Tongue (tissue), 3 donors: ENCODE measurements at places on chromosomes 7 and 10. TPM values are rescaled to one million over a fixed set of nuclear protein-coding genes. Genes with fewer than 3 reads are reported as not detected.

Gene IPMK
- total RNA-seq: 6.9 TPM

Gene EEF1AKMT2
- 30.7 TPM for total RNA-seq

Gene CDC14C
- not detected for total RNA-seq

Gene SPRN
- total RNA-seq: 0.82 TPM

Gene PON3
- 7.2 TPM for total RNA-seq

Gene TMEM178B
- 2.5 TPM for total RNA-seq

Gene CADPS2
- 22.0 TPM for total RNA-seq

Gene UCN3
- total RNA-seq: not detected

Gene DNAJB6
- total RNA-seq: 147 TPM

Gene TSPAN12
- 53.9 TPM for total RNA-seq

Gene LSM5
- 25.3 TPM for total RNA-seq

Gene UTF1
- total RNA-seq: not detected

Gene SDHAF3
- 7.2 TPM for total RNA-seq

Gene VWDE
- 3.1 TPM for total RNA-seq

Gene WDR86
- total RNA-seq: 13.1 TPM

Gene PRPF18
- total RNA-seq: 44.5 TPM

Gene FAM237B
- not detected for total RNA-seq

Gene USP6NL
- total RNA-seq: 15.4 TPM

Gene EBF3
- 44.4 TPM for total RNA-seq

Gene MYOZ1
- 706 TPM for total RNA-seq

Gene SH2D4B
- total RNA-seq: not detected

Gene IQCE
- total RNA-seq: 6.4 TPM

Gene IGFBP3
- 383 TPM for total RNA-seq

Gene SORBS1
- 74.8 TPM for total RNA-seq

Gene C10orf53
- total RNA-seq: not detected

Gene C10orf105
- 0.10 TPM for total RNA-seq

Gene VOPP1
- total RNA-seq: 47.0 TPM

Gene TEX36
- not detected for total RNA-seq

Gene FXYD4
- total RNA-seq: not detected

Gene CCDC71L
- 4.9 TPM for total RNA-seq

Gene HIF1AN
- 16.8 TPM for total RNA-seq

Gene HGF
- 10.2 TPM for total RNA-seq

Gene RNLS
- 11.9 TPM for total RNA-seq

Gene GPER1
- total RNA-seq: 6.7 TPM

Gene PAX4
- total RNA-seq: not detected

Gene OR13A1
- total RNA-seq: not detected

Gene HIPK2
- 14.8 TPM for total RNA-seq

Gene SPDYE2
- total RNA-seq: not detected

Gene IDE
- 23.9 TPM for total RNA-seq

Gene TAS2R41
- 0.31 TPM for total RNA-seq

Gene KEL
- 1.6 TPM for total RNA-seq

Gene GIMAP1
- 3.2 TPM for total RNA-seq

Gene NPY4R2
- not detected for total RNA-seq

Gene PLEKHS1
- total RNA-seq: 1.4 TPM
